ENCODE measurements at places on chromosomes 1 and 21.

DNA sequence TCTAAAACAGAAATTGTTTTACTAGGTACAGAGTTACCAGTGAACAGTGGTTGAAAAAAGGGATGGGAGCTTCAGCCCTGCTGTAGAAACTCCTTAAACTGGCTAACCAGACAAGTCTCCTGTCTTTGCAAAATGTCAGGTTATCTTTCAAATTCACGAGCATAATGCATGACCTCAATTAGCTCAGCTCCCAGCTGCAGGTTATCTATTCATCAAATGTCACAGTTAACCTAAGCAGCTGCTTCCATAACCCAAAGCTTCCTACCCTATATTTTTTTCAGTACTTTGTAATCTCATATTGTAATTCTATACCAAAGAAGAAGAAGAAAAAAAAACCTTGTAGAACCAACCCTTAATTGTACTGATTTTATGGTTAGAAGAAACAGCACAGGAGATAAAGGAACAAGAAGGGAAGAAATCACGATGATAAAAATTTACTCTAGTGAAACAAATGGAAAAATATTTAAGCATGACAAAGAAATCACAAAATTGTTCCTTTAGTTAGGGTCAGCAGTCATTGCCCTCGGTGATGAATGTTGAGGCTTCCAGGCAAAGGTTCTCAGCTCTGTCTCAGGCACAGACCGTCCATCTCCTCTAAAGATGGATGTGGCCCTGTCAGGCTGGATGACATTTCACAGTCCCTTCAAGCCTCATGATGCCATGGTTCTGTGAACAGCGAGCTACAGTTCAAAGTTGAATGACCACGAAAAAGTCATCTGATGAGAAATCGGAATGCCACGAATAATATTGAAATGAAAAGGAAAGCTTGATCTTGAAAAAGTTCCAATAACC lies 95.9 kb downstream of the PLD5 start:
- no peak for DNase-seq

DNA sequence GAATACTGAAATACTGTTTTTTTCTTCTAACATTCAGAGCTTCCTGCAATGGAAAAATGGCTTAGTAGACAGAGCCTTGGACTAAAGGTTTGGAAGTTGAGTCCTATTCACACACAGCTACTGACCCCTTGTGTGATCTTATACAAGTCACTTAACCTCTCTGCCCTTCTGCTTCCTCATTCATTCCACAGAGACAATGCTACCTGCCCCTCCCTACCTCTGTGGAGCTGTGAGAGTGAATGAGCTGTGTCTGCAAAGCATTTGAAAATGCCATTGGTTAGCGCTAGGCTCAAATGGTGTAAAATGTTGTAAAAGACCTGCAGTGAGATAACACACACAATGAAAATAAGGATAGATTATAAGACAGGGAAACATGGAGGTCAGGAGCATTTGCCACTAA lies 214.4 kb downstream of the BARHL2 start:
- DNase-seq: no peak

- no peak for DNase-seq
These were observed 1.8 kb downstream of the TTLL10 start for GRCh38 chr1:1175221-1176062.

DNA sequence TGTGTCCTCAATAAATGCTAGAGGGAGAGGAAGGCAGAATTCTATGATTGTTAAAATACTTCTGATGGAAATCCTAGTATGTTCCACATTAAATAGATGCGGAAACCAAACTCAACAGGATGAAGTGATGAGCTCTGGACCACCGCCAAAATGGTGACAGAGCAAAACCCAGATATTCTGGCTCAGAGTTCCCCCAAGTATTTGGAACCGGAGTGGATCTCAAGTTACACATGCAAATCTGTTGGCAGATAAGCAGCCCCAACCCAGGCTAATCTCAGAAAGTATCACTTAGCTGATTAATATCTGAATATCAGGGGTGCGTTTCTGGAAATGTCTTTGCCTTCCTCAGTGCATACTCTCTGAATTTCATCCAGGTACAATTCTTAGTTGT lies 17.4 kb upstream of the GRHL3 start:
- DNase-seq: no peak

- DNase-seq: peak; percentile 49
These were observed 14.6 kb downstream of the HUNK start for GRCh38 chr21:31887391-31887841.

DNA sequence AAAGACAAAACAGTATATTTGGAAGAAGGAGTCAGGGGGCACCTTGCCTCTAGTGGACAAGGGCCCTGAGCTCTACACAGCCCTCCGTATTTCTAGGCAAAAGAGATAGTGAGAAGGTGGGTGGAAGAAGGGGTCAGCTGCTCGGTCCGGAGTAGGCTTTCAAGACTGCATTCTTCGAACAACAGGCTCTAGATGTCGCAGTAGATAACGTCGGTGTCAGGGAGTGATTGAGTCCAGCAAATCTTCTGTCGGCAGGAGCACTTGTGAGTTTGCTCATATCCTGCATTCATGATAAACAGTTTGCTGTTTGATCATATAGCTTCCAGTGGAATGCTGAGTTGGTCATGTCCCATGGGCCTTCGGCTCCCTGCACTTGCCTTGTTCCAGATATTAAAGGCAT lies 36.8 kb downstream of the DIPK1A start:
- DNase-seq: no peak

DNA sequence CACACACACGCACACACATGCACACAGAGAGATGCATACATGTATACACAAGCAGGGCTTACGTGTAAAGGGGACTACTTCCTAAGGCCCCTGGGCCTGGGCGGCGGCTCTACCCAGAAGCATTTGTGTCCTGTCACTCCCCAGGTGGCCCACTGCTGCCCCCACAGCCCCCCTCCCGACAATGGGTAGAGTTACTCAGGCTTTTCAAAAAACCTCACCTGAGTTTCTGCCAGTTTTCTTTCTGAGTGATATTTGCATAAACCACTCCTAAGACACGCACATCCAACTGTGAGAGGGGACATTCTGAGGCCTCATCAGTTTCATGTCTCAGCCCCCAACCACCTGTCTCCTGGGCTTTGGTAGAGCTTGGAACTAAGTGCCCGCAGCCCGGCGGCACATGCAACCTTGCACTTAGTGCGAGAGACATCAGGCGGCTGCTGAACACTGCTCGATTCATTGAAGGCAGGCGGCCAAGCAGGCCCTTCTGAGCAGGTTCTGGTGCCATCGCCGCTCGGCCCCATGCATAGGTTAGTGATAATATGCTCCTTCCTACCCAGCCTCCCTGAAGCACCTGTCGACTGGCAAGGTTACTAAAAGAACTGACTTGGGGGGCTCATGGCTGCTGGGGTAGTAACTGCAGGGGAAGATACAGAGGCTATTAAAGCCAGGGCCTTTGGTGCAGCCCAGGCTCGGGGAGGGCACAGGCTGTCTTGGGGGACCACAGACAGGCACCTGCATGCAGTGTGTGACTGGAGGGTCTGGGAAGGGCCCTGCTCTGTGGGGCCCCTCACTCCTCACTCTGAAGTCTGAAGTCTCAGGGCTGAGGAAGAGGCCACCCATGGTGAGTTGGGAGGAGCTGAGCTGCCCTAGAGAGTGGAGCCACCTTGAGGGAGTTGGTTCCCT lies 364.2 kb upstream of the VAMP3 start:
- DNase-seq: no peak

DNA sequence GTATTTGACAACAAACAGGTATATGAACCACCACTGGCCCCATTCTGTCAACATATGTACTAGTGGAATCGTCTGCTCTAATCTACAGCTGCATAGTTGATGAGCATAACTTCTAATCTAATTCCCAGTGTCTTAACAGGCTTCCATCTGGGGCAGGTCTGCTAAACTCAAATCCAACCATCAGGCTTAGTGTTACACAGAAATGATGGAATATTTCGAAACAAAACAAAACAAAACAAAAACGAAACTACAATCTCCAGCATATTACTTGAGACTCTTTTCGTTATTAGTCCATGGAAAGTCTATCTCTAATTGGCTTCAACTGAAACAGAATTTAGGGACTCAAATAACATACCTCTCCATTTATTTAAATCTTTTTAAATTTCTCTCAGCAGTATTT lies 37.6 kb downstream of the DIPK1A start:
- DNase-seq: no peak

DNA sequence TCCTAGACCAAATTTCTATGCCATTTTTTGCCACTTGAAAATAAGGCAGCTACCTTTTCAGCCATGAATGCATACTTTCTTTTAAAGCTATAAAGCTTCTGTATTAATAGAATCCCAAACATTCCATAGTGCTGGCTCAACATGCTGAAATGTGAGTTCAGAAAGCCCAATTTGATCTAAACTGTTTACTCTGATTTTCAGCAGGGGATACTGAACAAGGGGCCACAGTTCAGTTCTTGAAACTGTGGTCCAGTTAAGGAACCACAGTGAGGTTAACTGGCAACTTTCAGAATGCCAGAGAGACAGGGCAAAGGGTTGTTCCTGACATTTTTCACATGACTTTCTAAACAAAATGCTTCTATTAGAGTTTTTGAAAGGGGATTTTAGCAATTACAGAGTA lies 85.7 kb upstream of the COL11A1 start:
- DNase-seq: no peak

- DNase-seq: no peak
These were observed 48.6 kb upstream of the GPR52 start for GRCh38 chr1:174399211-174399610.

DNA sequence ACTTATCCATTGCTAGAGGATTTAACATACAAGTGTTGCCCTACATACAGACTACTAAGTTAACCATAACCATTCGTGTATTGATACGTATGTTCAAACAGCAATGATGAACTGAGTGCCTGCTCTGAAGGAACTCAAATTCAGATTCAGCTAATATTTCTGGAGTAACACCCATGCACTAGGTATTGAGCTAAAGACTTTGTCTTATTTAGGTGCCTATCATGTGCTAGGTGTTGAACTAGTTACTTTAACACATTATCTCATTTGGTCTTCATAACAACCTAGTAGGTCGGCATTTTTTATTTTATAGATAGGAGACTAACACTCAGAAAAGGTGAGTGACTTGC lies 160.0 kb downstream of the LTN1 start:
- no peak for DNase-seq

DNA sequence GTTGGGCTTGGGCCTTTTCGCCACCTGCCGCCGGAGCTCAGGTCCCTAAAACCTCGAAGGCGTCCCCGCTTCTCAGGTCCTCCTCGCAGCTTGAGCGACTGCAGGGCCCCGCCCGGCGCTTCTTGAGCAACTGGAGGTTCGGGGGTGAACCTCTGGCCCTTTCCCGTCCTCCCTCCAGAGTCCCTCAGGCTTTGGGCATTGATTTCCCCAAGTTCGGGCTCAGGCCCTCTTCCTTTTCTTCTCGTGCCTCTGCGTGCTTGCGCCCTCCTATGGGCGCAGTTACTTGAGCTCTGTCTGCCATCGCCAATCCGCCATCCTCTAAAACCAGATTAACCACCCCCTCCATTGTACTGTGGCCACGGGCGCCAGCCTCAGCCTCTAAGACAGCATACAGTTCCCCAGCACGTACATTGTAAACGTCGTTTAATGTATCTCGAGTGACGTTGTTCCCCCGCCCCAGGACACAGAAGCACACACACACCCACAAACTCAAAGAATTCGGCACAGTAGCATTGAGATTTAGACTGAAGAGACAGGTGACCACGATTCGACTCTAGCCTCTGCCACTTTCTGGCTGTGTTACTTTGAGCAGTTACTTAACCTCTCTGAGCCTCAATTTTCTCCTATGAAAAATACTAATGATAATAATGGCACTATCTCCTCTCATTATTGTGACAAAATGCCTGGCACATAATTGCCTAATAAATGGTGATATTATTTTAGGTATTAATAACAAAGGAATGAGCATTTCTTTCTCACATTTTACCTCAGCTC lies 22.6 kb downstream of the BTG2 start:
- DNase-seq: no peak

DNA sequence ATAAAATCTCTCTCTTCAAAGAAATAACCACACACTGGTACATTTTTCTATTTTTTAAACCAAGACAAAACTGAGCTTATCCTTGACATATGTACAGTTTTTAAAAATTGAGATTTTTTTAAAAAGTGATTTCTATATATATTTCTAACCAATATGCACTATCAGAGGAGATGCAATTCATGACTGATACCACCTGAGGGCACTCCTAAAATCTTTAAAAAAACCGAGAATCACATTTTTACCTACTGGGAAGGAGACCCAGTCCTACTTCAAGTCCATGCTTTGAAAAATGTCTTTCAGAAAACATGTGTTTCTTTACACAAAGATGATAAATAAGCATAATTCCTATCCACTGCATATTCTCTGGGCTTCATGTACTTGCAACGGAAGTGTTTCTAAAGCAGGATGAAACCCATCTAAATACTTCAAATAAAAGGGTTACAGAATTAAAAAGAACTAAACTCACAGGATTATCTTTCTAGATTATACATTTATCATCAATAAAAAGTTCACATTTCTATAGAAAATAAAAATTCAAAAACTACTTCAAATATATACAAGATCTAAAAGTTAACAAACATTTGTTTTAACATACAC lies 98.6 kb downstream of the ENAH start:
- no peak for DNase-seq

DNA sequence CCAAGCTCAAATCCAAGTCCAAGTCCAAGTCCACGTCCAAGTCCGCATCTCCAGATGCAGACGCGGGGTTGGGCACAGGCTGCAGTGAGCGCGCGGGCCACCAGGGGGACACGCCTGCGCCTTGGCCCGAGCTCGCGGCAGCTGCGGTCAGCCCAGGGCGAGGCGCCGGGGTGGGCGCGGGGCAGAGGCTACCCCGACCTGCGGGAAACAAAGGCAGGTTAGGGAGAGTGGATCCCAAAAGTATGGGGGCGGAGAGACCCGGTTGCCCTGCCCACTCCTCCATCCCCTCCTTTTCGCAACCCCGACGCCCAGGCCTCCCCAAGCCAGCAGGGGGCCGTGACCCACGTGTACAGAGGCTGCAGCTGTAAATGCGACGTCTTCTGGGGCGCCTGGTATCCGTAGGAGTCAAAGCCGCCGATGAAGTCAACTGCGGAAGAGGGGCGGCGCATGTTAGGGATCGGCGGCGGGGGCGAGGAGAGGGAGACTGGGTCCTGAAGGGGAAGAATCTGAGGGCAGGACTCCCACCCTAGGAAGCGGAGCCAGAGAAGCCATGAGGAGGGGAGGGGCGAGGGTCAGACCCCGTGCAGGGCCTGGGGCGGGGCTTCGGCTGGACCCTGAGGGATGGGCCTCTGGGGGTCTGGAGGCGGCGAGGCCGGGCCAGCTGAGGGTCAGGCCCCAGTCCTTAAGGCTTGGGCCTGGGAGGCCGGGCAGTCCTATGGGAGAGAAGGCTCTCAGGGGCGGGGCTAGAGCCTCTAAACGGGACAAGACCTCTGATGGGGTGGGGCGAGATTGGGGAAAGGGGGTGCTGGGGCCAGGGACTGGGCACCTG lies 58.0 kb downstream of the NKAIN1 start:
- DNase-seq: peak; percentile 80

GRCh38 chr21:28725396-28725795 lies 267.3 kb downstream of the LTN1 start:
- DNase-seq: no peak

GRCh38 chr1:33195556-33195955 lies 13.7 kb upstream of the TRIM62 start:
- no peak for DNase-seq

- DNase-seq: no peak
These were observed 2.7 kb downstream of the CELF3 start for GRCh38 chr1:151713874-151714273.
